ENCODE measurements at places on chromosomes 1 and 21.

- DNase-seq = no peak
Measured at GRCh38 chr1:176466514-176466913, 3.5 kb downstream of the PAPPA2 start.

DNA sequence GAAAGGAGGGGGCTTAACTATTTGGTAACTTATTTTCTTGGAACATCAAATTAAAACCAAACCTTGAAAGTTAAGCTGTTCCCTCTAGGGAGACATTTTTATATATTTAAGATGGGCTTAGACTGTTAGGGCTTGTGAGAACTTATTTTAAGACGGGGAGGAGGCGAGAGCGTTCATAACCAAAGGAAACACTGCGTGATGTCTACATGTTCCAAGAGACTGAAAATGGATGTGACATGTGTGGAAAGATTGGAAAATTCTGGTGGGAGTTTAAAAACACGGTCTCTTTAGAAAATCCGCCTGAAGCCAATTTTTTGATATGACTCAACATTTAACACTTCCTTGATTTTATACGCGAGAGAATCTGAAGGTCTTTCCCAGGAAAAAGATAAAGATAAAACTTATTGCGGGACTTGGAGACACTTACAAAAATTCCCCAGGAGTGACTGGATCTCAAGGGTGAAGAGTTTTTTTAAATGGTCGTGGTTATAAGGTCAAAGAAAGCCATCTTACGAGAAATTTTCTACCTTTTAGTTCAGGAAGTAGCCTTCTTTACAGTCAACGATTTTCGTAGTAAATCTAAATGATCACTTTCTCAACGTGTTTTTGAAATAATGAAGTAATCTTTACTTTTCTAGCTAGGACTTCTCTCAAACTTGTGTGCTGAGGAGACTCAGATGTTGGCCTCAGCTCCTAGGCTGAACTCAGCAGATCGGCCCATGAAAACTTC is 828 bp downstream of the PNRC2 start:
- no peak for DNase-seq

DNA sequence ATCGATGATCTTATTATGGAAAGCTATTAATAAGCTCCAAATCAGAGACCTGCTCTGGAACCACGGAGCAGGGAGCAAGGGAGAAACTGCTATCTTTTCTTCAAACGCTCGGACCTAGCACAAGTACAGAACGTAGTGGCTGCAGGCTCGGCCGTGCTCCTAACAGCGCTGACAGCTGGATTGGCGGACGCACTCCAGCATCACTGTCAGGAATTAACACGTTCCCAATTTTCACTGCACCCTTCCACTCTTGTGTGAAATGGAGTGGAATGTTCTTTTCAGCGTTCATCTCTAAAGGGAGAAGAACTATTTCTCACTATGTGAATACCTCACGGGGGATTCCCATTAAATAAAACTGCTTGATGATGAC is 106.9 kb downstream of the ZNF281 start:
- DNase-seq = no peak

GRCh38 chr1:155071701-155072100 is 6.9 kb upstream of the EFNA3 start:
- DNase-seq = no peak

DNA sequence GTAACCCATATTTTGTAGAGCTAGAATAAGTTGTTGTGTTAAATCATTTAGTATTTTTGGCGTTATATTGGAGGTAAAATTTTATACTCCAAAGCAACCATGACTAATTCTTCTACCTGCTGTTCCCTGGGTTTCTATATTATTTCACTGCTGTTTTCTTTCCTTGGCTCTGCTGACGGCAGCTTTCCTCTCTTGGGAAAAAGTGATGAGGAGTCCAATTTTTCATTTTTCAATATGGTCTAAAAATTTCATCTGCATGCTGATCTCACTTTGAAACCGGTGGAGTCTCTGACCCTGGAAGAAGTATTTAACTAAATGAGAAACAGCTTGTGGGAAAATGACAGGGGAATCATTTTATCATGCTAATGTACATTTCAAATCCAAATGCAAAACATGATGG is 110.2 kb downstream of the IFI44 start:
- DNase-seq = no peak

- DNase-seq = no peak
Measured at GRCh38 chr1:236508593-236509027, 15.2 kb upstream of the LGALS8 start.

GRCh38 chr21:42524341-42525028 is 10.8 kb downstream of the SLC37A1 start:
- no peak for DNase-seq

DNA sequence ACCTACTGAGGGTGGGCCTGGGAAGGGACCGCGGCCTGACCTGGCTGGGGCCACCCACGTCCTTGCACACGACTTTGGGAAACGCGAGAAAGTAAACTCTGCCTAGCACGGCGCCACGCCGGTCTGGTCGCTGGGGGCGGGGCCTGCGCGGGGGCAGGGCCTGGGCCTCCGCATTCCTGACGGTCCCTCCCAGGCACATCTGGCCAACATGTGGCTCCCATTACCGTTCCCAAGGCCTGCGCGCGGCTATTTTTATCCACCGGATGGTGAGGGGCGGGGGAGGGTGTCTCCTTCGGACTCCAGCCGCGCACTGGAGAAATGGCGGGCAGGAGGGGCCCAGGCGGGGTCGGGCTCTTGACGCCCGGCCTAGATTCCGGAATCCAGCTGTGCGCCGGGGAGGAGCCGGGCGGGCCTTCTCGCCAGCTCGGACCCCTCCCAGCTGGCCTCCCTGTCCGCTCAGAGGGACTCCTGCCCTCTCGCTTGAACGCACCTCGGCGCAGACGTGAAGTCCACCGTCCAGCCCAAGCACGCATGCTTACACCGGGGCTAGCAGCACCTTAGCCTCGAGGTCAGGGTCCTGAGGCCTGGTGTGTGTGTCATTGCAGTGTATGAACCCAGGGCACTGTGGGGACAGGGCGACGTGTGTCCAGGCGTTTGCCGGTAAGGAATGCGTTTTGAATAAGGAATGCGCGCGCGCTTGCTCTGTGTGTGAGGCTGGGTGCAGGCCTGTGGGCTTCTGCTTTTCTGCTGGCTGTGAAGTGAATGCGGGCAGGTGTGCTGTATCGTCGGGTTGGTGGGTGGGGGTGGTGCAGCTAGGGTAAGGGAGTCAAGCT is 2.1 kb downstream of the EVA1B start:
- DNase-seq = no peak

DNA sequence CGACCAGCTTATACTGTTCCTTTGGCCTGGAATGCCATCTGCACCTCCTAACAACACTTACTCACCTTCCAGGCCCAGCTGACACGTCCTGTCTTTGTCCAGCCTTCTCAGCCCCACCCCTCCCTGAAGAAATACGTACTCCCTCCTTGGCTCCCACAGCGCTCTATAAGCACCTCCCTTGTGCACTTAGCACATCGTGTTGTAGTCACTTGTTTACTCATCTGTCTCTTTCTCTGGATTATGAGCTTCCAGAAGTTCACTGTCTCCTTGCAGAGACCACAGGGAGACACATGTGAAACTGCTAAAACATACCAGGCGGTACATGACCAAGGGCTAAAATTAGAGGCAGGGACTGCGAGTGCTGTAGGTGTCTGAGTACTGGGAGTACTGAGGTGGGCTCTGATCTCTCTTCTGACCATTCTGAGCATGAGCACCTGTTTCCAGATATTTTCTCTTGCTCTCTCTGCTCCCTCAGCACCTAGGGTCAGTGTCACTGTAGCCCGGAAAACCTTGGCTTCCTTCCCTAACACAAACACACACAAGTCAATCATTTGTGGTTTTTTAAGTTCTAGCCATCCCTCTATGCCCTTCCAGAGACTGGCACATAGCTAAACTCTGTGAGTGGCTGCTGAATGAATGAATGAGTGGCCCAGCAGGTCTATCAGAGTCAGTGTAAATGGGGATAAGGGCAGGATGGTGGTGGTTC is 5.1 kb downstream of the DCST1 start:
- no peak for DNase-seq

- no peak for DNase-seq
Measured at GRCh38 chr1:248793592-248793991, 32.1 kb downstream of the SH3BP5L start.

DNA sequence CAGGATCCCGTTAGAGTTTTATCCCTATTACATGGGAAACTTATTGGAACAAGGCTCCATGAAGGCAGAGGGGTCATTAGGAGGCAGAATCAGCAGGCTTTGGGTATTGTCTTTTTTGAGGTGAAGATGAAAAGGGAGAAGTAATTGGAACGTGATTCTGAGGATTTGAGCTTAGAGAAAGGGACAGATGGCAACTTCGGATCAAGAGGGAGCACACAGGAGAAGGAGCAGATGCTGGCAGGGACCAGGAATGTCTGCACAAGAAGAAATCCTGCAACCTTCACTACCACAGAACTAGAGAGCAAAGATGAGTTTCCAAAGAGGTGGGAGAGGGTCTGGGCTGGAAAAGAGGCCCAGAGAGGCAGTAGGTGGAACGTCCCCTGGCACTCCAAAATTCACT is 202.8 kb downstream of the RRAGC start:
- DNase-seq = no peak

- DNase-seq = no peak
Measured at GRCh38 chr1:240193679-240194078, 102.0 kb downstream of the FMN2 start.

DNA sequence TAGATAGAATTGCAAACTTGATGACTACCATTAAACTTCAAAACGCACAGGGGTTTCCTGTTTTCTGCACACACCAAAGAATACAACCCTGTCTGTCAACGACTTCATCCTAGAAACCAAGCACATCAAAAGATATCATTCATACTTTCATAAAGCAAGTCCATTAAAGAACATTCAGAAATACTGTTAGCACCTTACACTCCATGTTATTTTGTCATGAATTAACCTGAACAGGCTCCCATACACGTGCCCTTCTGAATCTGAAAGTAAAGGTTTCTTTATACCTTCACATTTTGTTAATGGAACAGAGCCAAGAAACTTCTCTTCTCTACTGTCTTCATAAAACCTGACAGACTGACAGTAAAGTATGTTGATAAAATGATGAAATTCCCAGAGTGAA is 46.1 kb downstream of the PUM1 start:
- DNase-seq = no peak

DNA sequence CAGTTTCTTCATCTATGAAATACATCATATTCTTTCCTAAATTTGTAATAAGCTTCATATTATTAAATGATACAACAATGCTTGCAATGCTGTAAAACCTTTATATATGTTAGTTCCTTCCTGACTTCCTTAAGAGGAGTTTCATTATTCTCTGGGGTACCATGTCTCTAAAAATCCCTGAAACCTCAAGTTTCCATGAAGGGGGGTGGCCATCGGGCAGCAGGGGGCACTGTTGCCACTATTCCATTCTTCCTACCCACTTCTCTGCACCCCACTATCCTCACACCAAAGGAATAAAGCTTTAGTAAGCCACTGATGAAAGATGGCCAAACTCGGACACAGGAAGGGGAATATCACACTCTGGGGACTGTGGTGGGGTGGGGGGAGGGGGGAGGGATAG is 9.0 kb upstream of the DMRTB1 start:
- peak; percentile 15 for DNase-seq

DNA sequence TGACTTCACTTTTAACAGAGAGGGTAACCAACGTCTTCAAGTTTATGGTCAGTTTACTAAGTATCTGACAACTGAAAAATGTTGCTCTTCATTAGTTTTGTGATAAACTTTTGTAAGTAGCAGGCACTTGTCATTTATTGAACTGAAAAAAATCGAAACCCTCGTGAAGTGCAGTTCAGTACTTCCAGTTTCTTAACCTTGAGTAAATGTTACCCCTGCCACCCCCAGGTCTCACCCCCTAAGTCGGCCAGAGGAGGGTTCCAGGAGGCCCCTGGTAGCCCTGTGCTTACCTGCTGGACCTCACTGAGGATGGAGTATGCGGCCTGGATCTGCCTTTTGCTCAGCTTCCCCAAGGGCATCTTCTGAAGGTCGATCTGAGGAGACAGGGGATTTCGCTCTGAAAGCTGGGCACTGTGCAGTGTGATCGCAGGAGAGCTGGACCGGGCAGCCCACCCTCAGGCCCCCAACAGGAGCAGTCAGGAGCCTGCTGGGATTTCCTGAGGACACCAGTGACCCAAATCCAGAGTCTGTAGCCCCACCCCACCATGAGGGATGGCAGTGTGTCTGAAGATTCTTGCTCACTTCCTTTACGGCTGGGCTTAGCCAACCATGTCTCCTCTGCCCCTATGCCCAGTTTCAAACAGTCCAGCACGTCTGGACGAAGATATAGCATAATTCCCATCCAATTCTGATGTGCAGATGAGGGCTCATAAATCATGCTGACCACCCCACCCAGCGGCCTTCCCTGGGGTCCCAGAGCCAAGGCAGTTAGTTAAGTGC is 37.6 kb downstream of the PARP1 start:
- DNase-seq = no peak

All from HTR-8/SVneo (cell line).